ENCODE measurements at places on chromosomes 5 and 9.
A peak's percentile ranks its signal among the peaks of the same experiment; 100 is the strongest.

GRCh38 chr9:114143234-114143633, 12.1 kb upstream of the COL27A1 start:
- no peak for DNase-seq

DNA sequence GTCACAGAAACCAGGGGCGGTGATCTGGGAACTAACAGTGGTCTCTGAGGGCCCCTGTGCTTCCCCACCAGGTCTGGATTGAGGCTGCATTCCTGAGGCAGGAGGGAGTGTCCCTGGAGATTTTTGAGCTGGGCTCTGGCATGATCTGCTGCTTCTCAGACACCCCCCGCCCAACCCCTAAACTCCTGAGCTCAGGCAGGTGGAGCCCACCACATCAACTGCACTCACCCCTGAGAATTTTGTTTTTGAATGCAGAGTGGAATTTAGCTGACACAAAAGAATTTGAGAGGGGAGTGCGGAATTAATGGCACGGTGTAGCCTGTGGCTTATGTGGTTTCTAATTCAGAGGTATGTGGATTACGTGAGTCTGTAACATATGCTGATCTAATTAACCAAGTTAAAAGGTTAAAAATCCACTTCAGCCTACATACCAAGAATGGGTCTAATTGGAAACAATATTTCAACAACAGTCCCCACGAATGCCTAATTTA, 23.9 kb upstream of the CTSL start:
- no peak for DNase-seq

DNA sequence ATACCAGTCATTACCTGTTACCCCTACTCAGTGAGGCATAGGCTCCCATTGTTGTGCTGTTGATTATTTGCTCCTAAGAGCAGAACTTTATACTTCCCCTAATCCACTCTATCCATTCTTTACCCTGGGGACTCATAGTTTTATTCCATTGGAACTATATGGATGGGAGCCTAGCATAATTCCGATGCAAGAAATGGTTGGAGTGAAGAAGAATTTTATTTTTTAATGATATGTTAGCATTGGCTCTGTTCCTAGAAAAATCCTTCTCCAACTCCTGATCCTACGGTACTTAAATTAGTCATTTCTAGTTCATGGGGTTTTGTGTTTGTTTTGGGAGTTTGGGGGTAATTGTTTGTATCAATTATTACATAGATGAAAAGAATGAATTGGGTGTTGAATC, 191.5 kb downstream of the GOLPH3 start:
- no peak for DNase-seq

DNA sequence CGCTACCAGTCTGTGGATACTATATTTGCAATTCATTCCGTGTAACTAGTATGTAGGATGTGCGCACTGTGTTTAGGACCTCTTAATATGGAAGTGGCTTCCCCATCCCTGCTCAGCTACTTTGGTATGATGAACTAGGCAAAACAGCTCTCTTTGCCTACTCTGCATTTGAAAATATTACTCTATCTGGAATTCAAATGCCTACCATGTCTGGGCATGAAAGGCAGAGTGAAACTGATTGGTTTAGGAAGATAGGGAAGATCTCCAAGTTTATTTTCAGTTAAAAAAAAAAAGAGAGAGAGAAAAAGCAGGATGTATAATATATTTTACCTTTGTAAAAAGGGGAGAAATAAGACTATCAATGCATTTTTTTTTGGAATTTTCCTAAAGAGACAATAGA, 74.1 kb upstream of the ELL2 start:
- no peak for DNase-seq

GRCh38 chr9:84277646-84278045, 62.9 kb downstream of the SLC28A3 start:
- no peak for DNase-seq

GRCh38 chr9:78857373-78858225, 560.7 kb downstream of the PSAT1 start:
- no peak for DNase-seq

- peak; percentile 5 for DNase-seq
Observed at GRCh38 chr9:110427497-110428104, 89.9 kb upstream of the TXNDC8 start.

DNA sequence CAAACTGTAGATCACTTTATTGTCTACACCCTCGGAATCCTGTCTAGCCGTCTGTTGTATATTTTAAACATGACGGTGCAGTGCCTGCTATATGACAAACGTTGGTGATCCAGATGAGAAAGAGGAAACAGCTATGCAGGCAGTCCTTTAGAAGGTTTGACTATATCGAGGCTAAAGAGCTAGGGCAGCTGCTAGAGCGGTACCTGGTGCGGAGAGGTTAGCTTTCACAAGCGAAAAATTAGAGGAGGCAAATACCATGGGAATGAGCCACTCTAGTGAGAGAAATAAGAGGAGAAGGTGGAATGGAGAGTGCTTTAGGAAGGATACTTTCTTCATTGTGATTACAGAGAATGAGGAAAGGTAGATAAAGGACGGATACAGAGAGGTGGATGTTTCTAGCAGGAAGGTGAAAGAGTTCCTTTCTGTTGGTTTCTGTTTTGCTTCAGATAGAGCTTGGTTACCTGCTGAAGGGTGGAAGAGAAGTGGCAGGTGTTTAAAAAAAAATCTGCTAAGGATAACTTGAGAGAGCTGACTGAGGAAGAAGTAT, 959 bp upstream of the FBXL17 start:
- no peak for DNase-seq

DNA sequence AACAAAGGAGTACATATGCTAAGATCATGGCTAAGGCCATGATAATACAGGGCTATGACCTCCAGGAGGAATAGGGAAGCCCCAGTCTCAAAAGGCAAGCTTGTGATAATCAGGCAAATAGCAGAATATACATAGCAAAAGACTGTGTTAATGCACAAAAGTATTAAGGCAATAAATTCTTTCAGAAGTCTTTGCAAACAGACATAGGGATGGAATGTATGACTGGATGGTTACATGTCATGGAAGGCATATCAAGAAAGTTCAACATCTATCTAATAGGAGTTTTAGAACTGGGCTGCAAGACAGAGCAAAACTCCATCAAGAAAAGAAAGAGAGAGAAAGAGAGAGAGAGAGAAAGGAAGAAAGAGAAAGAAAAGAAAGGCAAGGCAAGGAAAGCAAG, 264.5 kb upstream of the CDH6 start:
- DNase-seq, result no peak

DNA sequence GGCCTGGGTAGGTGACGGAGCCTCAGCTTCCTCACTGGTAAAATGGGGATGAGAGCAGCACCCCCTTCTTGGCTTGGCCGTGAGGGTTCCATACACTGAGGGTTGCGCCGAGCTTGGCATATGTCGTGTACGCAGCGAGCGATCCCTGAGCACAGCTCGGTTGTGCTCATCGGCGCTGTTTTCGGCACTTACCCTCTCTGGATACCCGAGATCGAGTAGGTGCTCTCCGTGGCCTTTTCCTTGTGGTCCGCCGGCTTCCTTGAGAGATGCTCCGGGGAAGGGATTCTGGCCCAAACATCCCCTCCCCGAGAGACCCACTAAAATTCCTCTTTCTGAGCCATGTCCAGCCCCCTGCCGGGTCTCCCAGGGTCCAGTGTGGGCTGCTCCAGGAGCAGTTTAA, 40.0 kb upstream of the HMCN2 start:
- no peak for DNase-seq

- DNase-seq, result no peak
Observed at GRCh38 chr5:64341340-64341739, 164.5 kb upstream of the RGS7BP start.

- no peak for DNase-seq
Observed at GRCh38 chr9:83238871-83239640, 176.1 kb upstream of the RASEF start.

- DNase-seq, result no peak
Observed at GRCh38 chr5:151244206-151244605, 8.8 kb upstream of the GM2A start.

- DNase-seq, result no peak
Observed at GRCh38 chr9:19533373-19533772, 124.6 kb downstream of the ACER2 start.

DNA sequence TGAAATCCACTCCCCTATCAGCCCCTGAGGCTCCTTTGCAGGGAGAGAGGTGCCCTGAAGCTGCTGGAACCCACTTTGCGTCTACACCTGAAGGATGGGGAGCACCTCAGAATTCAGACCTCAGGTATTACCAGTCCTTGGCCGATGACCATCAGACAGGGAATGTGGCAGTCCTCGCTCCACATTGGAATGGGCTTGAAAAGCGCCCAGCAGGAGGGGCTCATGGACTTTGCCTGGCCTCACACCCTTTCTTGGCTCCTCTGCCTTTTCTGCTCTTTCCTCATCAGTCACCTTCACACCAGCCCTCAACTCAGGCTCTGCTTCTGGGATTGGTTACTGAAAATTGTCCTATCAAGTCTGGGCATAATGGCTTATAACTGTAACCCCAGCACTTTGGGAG, 83.9 kb downstream of the BARX1 start:
- DNase-seq, result no peak

GRCh38 chr9:2012347-2012746, 2.8 kb upstream of the SMARCA2 start:
- no peak for DNase-seq

GRCh38 chr5:159913501-159913900, 2.8 kb upstream of the ADRA1B start:
- DNase-seq, result no peak

GRCh38 chr5:56861893-56862485, 46.6 kb downstream of the MAP3K1 start:
- DNase-seq, result no peak

- DNase-seq, result no peak
Observed at GRCh38 chr9:92962846-92963245, 15.5 kb downstream of the FGD3 start.

GRCh38 chr5:175840050-175840841, 31.1 kb upstream of the CPLX2 start:
- no peak for DNase-seq

DNA sequence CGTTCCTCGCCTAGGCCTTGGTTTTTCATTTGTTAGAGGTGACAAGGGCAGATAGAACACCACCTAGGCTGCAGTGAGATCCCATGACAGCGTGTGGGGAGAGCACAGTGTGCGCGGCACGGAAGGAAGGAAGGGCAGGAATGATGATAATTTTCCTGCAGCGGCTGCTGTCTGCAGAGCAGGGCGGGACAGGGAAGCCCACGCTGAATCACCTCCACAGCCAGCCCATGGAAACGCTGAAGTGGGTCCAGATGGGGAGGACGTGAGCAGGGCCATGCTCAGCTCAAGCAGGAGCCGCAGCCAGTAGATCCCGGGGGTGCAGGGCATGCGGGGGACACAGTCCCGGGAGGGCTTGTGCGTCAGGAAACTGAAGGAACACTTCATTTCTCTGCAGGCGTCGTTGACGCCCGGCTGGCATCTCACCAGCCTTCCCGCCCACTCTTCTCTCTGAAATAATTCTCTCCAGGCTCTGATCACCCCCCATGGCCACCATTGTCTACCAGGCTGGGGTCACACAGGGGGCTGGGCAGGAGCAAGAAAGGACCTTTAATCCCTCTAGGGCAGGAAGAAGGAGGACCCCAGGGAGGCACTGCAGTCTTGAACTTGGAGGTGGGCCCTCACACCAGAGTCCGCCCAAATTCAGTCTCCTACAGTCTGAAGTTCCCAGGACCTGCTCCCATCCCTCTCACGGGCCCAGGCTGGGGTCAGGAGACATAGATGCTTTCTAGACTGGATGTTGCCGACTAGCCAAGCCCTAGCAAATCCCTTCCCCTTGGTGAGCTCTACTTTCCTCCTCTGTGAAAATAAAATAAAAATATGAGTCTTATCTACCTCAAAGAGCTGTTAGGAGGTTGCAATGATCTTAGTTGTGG, 20.9 kb upstream of the SYNPO start:
- no peak for DNase-seq

- DNase-seq, result no peak
Observed at GRCh38 chr5:172319708-172320441, 36.3 kb upstream of the UBTD2 start.

- DNase-seq, result no peak
Observed at GRCh38 chr5:89847743-89848142, 561.8 kb downstream of the CETN3 start.
